ENCODE measurements at places on chromosomes 2 and 18.

DNA sequence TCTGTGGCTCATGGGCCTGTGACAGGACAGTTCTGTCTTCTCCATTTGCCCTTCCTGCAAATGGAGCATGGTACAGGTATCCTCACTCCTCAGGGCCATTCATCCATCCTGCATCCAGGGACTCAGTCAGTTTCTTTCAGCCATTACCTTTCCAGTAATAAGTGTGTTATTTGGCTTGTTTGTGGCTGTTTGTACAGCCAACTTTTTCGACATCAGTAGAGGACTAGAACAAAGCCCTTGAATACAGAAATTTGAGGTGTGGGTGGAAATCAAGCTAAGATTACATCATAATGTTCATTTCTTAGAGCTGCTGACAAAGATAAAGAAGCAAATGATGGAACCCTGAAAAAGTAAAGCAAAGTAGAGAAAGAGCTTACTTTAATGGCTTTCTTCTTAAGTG lies 290.4 kb downstream of the PTPRM start:
- DNase-seq = no peak

GRCh38 chr2:8510519-8510918 lies 171.3 kb upstream of the ID2 start:
- no peak for DNase-seq

DNA sequence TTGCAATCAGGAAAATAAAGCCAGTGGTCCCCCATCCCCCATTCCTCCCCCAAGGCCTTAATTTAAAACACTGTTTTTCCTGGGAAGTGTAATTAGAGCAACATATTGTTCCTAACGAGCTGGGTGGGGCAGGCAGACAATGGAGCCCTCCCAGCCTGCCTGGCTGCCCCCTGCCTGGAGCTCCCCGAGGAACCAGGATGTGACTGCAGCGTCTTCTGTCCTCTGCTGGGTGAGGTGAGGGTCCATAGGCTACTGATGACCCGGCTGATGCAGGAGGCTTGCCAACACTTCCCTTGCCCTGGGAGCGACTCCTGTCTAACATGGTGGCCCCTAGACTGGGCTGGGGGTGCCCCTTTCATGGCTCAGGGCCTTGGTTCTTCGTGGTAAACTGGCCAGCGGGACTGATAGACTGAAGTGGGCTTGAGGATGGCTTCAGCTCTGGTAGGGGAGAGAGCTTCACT lies 152.4 kb downstream of the DYSF start:
- DNase-seq = peak; percentile 57

DNA sequence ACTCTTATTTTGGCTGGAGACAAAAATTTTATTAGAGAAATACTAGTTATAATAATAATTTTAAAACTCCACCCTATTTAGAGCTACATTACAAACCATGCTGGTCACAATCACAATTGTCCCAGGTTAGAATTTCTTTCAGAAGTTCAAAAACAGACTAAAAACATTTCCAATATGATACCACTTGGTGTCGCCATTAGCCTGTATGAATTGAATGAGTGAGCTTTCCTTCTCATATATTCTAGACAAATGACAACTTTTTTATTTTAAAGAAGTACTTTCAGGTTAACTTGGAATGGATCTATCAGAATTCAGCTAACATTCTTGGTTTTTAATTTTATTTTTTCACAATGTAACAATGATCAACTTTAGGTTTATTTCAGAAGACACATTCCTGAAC lies 48.0 kb downstream of the SERPINB8 start:
- no peak for DNase-seq

DNA sequence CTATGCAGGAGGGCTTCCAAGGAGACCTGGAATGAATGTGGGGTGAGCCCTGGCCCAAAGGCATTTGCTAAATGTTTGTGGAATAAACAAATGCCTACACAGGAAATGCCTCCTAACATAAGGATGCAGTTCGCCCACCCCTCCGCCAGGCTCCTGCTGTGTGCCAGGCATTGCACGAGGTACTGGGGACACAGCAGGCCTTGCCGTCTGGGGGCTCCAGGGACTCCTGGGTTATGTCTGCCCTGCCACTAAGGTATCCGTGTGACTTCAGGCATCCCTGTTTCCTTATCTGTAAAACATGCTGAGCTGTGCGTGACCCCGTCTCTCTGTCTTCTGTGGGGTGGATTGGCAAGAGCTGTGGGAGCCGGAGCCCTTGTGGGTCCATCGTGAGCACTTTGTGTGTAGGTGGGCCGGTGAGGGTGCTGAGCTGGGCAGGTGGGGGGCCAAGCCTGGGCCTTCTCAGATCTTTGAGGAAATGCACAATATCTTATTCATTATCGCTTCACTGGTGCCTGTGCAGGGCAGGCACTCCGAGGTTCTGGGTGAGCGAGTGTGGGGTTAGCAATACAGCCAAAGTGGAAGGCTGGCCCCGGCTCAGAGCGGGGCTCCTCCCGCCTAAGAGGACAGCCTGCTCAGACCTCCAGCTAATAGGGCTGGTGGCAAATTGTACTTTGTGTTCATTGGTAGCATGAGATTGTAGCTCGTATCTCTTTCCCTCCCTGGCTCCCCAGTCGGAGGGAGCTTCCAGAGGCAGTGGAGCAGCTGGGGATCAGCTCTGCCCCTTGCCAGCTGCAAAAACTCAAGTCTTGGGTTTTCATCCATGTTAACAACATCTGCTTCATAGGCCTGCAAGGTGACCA lies 126.8 kb downstream of the GLI2 start:
- peak; percentile 60 for DNase-seq

DNA sequence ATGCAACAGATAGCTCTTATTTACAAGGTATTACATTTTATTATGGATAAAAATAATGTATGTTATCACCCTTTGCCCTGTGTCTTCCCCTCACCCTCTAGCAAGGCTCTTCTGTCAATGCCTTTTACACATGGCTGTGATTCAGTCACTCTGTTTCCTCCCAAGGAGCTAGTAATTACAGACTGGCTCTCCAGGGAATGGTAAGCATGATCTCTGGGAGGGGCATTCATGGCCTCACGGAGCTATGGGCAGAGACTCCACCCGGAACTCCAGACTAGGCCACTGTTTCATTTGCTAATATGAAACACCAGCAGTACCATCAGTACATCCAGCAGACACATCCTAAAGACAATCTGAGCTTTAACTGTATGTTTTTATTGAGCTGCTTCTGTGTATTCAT lies 410.9 kb upstream of the CYRIA start:
- DNase-seq = no peak

DNA sequence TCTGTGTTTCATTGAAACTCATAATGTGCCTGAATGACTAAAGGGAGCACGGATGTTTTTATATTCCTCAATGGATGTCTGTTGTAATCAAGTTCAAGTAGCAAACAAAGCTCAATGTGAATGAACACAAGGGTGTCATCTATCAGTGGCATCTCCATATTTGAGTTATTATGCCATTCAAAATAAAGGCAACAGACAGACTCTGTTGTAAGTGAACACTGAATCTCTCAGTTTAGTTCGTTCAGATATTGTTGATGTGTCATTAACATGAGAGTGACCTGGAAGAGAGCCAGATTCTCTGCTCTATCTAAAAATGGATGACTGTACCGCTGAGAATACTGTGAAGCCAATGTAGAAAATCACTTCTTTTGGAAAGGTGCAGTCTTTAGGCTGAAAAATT lies 118.7 kb downstream of the NUP35 start:
- no peak for DNase-seq

Data from tibial artery (tissue), 4 donors.